ENCODE measurements at places on chromosomes 2 and 18.

- no peak for DNase-seq
These were observed 311.7 kb upstream of the PKDCC start for GRCh38 chr2:41736105-41736567.

- DNase-seq = no peak
These were observed 73.4 kb downstream of the INPP4A start for GRCh38 chr2:98518101-98518500.

DNA sequence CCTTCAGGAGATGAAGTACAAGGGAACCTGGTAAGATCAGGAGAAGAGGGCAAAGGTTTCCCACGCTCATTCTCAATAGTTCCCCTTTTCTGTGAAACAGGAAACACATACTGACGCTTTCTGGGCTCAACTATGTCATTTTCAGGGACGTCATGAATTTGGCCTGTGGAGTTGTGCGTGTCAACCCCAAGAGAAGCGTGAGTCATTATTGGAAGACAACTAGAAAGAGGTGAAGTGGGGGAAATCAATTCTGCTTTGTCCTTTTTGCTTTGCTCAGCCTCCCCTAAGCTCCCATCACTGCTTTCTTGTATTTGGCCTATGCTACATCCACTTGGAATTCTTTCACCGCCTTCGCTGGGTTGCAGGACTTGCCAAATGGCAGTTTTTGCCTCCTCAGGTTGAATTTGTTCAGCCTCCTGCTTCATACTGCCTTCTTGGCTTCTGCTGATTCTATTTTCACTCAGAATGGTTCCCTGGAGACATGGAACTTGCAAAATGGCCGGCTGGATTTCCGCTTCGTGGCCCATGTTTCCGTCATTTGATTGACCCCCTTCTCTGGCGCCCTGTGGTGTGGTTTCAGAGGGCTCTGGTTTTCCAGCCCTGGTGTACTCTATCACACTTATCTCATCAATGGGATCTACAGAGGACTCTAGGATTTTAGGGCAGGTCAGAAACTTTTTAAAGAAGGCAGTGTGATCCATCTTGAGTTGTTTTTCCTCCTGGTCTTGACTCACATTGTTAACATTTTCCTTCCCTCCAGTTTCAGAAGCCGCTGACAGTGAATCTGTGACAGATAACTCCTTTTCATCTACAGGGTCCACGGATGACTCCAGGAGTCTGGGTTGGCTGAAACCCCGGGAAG, 93.3 kb downstream of the ALPK2 start:
- DNase-seq = no peak

- no peak for DNase-seq
These were observed 63.8 kb downstream of the SPTBN1 start for GRCh38 chr2:54519841-54520459.

DNA sequence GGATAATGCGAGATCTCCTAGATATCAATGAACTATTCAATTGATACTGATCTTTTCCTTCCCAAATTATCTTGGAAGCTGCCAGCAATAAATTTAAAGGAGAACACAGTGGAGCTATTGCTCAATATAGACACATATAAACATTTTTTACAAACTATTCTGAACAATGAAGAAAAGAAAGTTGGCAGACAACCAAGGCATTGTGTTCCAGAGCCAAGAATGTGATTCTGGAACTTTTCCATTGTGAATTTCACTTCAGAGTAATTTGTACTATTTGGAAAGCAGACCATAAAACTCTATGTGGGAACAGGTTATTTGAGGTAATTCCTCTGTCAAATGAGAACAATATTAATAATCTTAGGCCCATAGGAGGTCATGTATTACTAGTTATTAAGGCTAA, 588.2 kb downstream of the IRS1 start:
- no peak for DNase-seq

DNA sequence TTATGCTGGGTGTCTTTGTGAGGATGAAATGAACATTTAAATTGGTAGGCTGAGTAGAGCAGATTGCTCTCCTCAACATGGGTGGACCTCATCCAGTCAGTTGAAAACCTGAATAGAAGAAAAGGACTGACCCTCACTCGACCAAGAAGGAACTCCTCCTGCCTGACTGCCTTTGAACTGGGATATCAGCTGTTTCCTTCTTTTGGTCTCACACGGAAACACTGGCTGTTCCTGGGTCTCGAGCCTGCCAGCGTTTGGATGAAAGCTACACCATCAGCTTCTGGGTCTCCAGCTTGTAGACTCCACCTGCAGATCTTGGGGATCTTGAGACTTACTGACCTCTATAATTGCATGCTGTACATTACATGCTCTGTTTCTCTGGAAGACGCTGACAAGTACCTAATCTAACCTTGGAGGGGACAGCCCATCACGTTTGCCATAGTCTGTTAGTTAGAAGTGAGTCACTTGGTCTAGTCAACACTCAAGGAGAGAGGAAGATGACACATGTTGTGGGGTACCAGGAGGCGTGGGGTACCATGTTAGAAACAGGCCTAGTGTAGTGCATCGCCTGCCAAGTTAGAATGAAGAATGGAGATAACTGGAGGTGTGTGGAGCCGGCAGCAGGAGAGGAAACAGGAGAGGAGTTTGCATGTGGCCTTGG, 267.0 kb downstream of the MREG start:
- DNase-seq = no peak

GRCh38 chr2:233470011-233470687, 96.4 kb downstream of the USP40 start:
- DNase-seq = peak; percentile 76

- peak; percentile 22 for DNase-seq
These were observed 193.4 kb upstream of the RMP24 start for GRCh38 chr18:35778850-35779627.

DNA sequence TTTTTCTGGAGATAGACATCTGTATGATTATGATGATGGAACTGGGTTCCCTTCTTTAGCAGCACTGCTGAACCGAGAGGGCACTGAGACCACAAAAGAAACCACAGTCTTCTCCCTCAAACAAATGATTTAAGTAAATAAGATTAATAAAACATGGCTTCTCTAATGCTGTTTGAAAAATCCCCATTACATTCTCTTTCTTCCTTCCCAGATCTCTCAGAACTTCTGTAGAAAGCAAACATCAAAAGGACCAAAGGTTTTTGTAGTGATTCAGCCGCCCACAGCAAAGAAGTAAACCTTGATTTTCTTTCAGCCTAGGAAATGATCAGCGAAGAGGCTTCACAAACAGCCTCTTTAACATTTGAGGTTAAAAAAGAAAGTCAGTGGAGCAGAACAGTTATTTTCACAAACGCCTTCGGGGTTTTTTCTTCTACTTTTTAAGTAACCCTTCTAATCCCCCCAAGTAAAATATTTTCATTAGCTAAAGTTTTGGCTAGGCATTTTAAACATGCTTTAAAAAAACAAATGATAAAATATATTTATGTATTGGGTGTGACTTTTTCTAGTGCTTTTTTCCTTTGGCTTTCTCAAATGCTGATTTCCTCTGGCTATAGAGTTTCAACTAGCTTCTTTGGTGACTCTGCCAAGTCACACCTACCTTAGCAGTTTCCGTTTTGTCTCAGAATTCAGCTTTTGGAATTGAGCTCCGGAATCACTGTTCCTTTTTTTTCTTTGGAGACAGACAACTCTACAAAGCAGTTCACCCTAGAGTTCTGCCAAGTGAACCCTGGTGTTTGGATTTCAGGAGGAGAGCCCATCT, 89.6 kb downstream of the UPP2 start:
- no peak for DNase-seq

- DNase-seq = no peak
These were observed 77.4 kb downstream of the THNSL2 start for GRCh38 chr2:88247531-88247930.

DNA sequence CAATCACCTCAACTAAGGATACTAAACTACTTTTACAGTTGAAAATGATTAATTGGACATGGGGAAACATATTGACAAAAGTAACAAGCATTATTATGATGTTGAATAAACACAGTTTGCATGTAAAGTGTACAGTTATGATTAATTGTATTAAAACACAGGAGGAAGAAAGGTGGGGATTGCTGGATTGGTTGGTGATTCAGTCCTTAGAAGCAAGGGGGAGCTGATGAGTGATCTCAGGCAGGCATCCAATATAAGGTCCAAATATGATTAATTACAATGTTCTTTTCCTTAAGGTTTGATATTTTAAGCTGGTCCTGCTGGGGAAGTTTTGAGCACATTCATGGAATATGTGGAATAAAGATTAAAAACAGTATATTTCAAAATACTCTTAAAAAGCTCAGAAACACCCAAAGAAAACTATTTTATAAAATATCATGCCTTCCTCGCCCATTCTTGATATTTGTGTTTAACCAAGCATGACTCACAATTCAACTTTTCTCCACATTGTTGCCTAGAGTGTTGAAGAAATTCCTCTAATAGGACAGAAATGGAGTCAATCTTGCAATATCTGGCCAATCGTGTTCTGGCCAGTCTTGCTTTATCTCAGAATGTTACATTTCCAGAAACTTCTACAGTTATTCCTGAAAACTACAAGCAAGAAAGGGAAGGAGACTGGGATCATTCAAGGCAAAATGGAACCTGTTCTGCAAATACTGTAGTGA, 268.2 kb downstream of the RPIA start:
- no peak for DNase-seq

DNA sequence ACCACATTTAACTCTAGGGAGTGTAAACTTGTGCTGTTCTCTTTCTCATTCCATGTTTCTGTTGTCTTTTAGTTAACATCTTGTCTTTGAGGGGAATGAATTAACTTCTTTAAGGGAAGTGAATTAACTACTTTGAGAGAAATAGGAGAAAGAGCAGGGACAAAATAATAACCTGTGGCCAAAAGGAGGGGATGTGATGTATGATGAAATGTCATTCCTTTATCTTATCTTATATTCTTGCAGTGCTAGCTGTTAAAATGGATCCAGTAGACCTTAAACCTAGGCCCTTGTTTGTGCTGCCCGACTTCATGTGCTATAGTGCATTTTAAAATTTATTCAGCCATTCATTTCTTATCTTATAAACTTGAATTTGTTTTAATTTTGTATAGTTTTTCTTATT, 18.4 kb downstream of the ABI2 start:
- no peak for DNase-seq

GRCh38 chr18:60895181-60895580, 438.0 kb upstream of the CDH20 start:
- no peak for DNase-seq

- DNase-seq = no peak
These were observed 33.8 kb downstream of the INSIG2 start for GRCh38 chr2:118121986-118122524.

DNA sequence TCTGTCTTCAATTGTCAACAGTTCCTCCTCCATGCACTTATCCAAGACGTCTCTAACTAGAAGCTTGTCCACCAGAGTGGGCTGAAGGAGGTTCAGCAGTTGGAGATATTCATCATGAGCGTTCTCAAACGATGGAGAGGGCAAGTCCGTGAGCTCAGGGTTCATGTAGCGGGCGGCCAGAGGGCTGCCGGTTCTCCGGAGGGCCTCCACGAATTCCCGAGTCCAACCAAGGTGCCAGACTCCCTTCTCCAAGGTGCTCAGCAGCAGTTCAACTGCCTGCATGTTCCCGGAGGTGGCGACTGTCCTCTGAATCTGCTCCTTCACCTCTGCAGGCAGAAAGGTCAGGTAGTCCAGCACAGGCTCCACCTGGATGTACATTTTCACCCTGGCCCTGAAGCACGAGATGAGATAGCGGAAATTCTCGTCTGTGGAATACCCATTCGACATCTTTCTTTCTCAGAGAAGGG, 590 bp downstream of the IFIH1 start:
- DNase-seq = peak; percentile 15

DNA sequence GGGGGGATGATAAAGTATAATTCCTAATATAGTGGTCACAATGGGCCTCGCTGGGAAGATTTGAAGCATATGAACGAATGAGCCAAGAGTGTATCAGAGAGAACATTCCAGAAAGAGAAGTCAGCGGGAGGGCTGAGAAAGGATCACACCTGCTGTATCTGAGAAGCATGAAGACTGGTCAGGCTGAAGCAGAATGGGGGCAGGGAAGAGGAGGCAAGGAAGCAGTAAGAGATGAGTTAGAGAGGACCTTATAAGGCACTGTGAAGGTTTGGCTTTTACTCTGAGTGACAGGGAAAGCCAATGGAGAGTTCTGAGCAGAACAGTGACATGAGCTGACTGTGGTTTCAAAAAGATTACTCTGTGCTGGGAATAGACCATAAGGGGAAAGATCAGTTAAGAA, 73.5 kb downstream of the CHN1 start:
- DNase-seq = no peak

DNA sequence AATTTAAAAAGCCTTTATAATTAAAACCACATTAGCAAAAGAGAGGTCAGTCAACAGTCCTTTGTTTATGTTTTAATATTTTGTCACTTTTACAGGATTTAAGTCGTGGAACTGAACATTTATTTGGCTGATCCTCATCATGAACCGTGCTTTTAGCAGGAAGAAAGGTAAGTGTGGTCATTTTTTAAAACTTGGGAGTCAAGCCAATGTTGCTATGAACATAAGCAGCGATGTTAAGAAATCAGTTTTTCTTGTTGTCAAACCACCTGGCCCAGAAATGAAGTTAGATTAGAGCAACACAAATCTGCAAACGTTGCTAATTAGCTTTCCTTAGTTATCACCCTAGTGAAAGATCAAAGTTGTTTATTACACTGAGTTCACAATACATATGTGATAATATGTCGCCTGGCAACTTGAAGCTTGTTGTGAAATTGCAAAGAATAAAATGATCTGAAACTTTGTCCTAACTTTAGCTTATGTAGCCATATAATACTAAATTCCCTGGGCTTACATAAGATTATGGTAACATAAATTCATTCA, 186.0 kb downstream of the GULP1 start:
- DNase-seq = no peak

DNA sequence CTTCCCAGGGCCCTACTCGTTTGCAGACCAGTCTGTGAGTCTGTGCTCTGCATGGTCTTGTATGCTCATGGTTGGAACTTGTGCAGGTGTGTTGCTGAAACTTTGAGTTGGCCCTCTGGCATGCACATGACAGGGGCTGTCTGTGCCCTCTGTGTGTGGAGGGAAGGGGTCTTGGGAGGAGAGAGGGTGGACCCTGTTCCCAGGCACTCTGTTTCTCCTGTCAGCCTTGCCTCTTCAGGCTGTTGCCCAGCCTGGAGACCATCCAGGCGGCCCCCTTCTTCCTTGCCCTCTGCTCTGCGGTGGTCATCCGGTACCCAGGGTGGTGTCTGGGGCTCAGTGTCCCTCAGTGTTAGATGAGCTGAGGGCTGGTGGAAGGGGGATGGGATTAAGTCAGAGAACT, 39.5 kb downstream of the TET3 start:
- no peak for DNase-seq

All from left ventricle myocardium inferior (tissue), 1 donor.